Left ventricle myocardium superior (tissue), 1 donor: ENCODE measurements at places on chromosomes 3 and 15. TPM values are rescaled to one million over a fixed set of nuclear protein-coding genes. Genes with fewer than 3 reads are reported as not detected.

The P3H2 gene
- total RNA-seq, result 1.2 TPM

The IFT57 gene
- 17.3 TPM for total RNA-seq

The CHCHD4 gene
- 36.8 TPM for total RNA-seq

The ZNF710 gene
- total RNA-seq, result 6.1 TPM

The P2RY14 gene
- 4.4 TPM for total RNA-seq

The GALK2 gene
- 38.3 TPM for total RNA-seq

The SETD5 gene
- total RNA-seq, result 60.2 TPM

The SPINK8 gene
- not detected for total RNA-seq

DNA sequence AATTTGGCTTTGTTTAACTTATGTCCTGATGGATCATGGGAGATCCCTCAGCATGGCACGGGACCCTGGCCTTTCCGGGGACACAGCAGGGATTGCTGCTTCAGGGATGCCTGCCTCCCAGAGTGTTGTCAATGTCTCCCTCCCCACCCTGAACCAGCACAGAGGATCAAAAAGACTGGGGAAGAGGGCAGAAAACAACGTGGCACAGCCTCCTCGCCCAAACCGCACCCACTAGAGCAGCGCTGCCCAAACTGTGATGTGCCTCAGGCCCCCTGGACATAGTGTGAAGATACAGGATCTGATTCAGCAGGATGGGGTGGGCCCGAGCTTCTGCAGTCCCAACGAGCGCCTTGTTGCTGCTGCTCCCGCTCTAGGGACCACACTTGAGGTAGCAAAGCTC, 34.5 kb downstream of the SLC6A20 start:
- no peak for DNase-seq

GRCh38 chr3:16927485-16927884, 42.7 kb downstream of the PLCL2 start:
- no peak for DNase-seq

- no peak for DNase-seq
Measured at GRCh38 chr15:69098771-69099170, 61.7 kb upstream of the GLCE start.

DNA sequence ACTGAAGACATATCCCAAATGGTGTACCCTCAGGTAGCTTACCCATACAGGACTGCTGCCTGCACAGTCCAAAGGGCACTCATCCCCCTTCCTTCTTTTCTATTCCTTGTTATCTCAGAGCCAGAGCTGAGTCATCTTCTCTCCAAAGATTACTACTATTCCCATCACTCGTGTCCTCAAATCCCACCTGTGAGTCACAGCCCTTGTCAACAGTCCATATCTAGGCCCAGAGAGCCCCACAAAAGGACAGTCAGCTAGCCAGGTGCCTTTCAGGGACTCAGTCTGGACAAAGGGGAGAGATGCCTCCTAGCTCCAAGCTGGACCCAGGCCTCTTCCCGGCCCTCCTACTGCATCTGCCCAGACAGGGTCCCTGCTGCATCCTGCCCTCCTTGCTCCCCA, 11.0 kb downstream of the PARP16 start:
- DNase-seq, result no peak

- no peak for DNase-seq
Measured at GRCh38 chr3:17747174-17747889, 4.9 kb upstream of the TBC1D5 start.

- DNase-seq, result no peak
Measured at GRCh38 chr15:60010858-60011257, 6.7 kb downstream of the FOXB1 start.

- no peak for DNase-seq
Measured at GRCh38 chr3:134029256-134029733, 430 bp downstream of the SLCO2A1 start.

GRCh38 chr15:52794665-52795463, 4.7 kb upstream of the ONECUT1 start:
- DNase-seq, result no peak

- DNase-seq, result no peak
Measured at GRCh38 chr3:72269475-72269874, 484.5 kb upstream of the PROK2 start.

DNA sequence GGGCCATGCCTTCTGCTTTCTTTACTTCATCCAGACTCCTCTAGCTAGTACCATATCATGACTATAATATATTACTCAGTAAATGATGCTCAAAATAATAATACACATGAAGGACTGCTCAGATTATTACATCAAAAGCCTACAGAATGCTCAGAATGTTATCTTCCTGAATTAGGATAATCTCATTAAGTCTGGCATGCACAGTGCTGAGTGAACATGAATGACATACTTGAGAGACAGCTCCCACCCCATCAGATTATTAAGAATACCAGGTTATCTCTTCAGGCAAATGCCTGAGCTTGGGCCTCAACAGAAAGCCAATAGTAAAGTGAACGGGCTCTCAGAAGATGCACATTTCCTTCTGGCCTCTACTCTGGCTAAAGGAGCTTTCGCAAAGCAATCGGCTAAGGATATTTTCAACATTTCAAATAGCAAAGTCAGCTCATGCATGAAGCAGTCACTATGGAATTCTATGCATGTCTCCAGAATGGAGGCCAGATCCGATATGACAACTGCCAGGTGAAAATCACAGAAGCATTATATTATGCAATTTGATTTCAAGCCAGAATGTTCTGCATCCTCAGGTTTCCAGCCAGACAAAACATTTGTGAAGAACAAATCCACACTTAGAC, 122.6 kb downstream of the KCNMB2 start:
- no peak for DNase-seq

DNA sequence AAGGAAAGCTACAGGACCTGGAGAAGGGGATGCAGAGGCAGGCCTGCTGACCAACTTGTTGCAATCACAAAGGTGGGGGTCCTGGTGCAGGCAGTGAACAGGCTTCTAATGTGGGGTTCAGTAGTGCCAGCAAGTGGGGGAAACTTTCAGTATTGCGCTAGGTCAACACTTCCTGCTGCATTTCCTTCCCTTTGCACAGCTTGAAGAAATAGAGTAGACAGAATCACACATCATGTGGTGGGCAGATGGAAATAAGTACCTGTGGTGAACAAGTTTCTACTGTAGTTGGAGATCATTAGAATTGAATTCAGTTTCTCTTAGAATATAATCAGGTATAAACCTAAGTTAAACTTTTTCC, 63.4 kb downstream of the RGMA start:
- DNase-seq, result no peak

- peak; percentile 33 for DNase-seq
Measured at GRCh38 chr15:58298879-58299850, 132.6 kb upstream of the LIPC start.

DNA sequence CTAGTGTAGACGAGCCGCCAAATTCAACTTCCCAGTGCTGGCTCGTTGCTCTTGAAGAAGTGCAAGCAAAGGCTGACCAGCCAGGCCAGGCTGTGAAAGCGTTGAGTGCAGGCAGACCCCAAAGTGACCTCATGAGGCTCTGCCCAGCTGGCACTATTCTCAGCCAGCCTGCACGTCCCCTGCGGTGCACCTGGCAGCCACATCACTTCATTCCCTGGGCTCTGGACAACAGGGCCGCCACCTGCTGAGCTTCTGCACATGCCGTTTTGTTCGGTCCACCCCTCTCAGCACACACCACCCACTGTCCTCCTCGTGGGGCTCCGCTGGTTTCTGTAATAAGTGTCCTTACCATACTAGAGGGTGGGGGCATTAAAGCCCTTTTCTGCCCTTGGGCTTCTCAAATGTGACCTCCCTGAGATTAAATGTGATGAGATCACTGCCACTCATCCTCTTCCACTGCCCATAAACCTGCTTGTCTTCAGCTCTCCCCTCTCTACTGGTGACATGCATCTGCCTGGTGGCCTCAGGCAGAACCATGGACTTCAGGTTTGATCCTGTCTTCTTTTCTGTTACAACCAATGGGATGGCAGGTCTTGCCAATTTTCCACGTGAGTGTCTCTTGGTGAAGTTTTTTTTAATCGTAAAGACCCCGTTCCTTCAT, 6.1 kb downstream of the RASGRF1 start:
- no peak for DNase-seq

DNA sequence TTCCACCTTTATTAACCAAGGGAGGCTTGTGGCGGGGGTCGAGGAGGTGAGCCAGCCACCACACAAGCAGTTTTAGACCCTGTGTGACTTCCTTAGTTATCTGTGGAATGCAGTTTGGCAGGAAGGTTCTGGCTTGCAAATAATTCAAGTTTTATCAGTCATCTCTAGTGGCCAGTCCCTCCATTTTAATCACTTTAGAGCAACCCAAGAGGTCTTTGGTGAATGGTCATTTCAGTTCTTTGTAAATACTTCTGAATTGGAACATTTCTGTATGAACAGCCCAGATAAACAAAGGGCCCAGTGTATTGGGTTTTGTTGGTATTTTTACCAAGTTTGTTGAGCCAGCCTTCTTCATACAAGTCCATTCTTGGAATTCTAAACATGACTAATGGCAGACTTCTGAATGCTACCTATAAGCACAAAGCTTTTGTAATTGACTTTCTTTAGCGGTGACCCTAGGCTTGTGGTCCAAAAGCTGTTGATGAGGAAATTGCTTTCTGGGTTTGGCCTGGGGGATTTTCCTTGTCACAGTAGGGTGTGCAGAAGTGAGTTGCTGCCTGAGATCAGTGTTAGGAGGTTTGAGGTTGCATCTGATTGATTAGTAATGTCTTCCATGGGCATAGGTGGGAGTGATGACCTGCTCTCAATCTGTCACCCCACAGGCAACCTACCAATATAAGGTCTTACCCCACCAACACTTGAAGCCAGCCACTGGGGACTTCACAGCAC, 193.3 kb upstream of the TOPAZ1 start:
- DNase-seq, result no peak

DNA sequence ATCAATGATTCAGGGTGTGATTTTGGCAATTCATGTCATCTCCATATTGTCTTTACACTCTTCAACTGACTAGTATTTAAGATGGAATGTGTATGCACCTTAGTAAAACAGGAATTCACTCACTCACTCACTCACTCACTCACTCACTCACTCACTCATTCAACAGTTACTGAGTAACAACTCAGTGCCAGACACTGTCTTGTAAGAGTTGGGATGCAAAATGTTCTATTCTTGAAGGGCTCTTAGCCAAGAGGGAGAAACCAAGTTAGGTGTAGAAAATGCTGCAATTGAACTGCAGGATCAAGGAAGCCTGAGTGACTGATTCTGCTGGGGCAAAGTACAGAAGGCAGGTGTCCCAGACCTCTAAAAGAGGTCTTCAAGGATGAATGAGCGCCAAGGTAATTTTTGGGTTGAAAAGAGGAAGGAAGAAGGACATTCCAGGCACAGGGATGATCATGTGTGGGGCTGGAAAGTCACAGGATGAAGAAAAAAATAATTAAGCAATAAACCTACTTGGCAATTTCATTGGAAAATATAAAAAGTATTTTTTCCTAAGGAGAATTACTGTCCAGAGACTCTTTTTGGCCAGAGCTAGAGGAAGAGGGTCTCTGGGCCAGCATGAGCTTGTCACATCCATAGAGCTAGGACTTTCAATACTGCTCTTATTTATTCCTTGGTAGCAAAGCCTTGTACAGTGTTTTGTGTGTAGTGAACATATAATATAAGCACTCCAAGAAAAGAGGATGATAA, 58.9 kb upstream of the ETV5 start:
- DNase-seq, result no peak

GRCh38 chr3:10561946-10562560, 56.7 kb upstream of the ATP2B2 start:
- no peak for DNase-seq

GRCh38 chr3:133667118-133667517, 5.4 kb upstream of the TOPBP1 start:
- DNase-seq, result no peak

- DNase-seq, result no peak
Measured at GRCh38 chr3:149316437-149316836, 17.0 kb downstream of the TM4SF18 start.

DNA sequence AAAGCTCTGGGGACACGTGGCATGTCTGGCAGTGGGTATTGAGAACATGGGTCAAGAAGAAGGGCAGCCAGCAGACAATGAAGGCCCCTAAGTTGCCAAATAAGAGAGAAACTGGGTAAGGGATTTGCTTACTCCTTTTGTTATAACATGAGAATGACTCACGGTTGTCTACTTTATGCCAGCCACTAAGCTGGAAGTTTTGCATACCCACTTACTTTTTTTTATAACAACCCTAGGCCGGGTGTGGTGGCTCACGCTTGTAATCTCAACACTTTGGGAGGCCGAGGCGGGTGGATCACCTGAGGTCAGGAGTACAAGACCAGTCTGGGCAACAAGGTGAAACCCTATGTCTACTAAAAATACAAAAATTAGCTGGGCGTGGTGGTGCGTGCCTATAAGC, 50.0 kb downstream of the DRD3 start:
- DNase-seq, result no peak
